Stimulated activated CD4-positive, alpha-beta T cell treated with anti-CD3 and anti-CD28 coated beads, Interleukin-12 subunit alpha, Interleukin-12 subunit beta, amount 100 ng/mL, for 4 hours (primary cell): ENCODE measurements at places on chromosomes 6 and 20.
A peak's percentile ranks its signal among the peaks of the same experiment; 100 is the strongest.

DNA sequence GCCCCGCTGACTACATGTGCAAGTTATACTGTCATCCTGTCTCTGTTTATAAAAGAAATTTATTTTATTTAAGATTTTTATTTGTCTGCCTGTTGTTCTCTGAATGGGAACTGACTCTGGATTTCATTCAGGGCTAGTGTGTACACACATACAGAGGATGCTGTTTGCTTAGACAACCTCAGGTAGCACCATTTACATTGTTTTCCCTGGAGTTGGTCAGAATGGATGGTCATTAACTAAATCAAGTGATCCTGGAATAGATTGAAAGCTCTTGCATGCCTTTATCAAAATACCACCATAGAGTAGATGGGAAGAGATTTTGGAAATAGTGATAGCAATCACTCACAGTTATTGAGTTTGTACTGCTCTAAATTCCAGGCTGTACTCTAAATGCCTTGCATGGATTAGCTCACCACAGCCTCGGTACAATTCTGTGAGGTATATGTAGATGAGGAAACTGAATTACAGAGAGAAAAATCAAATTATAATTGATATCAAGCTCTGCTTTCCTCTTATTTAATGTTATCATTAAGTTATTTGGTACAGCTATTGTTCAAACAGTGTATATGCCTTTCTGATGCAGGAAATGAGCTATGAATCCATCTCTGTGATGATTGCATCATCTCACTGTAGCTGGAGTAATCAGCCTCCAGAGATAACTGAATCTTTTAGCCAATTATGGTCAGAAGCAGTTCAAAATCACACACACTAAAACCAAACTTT is 51.9 kb downstream of the RNF217 start:
- no peak for DNase-seq

DNA sequence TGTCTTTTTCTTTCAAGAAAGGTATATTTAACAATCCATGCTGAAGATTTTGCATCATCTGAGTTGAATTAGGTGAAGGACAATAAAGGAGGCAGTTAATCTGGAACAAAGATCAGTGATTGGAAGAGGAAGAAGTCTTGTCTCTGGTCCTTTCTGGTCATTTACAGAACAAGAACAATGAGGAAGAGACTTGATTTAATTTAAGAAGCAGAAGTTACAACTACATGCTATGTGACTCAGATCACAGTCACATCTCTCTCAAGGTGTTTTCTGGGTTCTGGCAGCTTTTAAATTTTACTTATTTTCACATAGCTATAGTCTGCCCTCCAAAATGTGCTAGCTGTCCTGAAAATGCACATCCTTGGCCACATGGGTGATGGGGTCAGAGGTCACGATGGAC is 53.5 kb upstream of the DEK start:
- no peak for DNase-seq

DNA sequence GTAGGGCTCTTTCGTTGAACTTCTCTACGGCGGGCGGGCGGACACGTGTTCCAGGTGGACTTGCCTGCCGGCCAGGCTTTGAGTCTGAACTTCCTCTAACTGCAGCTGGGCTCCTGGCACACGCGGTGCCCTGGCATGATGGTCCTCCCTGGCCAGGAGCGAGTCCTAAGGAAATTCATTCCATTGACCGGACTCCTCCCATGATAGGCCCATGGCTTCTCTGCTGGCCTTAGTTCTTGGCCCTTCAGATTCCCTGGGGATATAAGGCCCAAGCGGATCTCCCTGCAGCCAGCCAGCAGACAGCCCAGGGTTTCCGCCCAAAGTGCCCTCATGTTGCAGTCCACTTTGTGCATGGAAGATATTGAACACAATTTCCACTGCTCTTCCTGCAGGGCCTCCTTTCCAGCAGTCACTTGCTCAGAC is 39.4 kb downstream of the TBC1D7 start:
- DNase-seq: no peak

DNA sequence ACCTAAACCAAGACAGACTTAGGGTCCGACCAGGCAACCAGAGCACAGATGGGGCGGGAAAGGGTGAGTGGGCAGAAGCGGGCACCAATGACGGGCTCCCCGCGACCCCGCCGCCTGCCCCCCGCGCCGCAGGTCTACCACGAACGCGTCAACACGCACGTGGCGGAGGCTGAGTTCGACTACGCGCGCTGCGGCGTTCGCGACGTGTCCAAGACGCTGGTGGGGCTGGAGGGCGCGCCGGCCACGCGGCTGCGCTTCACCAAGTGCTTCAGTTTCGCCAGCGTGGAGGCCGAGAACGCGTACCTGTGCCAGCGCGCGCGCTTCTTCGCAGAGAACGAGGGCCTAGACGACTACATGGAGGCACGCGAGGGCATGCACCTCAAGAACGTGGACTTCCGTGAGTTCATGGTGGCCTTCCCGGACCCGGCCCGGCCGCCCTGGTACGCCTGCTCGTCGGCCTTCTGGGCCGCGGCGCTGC is 5.1 kb downstream of the TMEM151B start:
- DNase-seq: no peak

DNA sequence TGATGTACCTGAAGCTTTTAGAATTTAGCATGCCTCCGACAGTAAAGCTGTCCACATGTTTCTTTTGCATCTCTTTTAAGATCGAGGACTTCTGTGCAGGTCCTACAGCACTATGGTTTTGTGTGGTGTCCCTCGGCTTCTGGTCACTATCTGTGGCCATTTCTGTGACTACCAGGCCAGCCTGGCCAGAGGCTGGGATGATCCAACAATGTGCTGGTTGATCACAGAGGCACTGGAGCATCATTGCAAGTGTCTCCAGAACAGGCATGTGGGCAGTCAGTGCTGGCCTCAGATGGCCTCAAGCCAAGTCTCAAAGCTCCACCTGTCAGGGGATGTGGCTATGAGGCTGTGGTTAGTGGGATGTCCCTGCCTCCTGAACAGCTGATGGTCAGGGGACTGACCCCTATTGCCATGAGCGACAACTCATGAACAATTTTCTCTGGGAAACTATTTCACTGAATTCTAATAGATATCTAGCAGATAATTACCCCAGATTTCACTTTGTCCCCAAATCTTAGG is 136.6 kb downstream of the SYNDIG1 start:
- no peak for DNase-seq

GRCh38 chr20:38671186-38671585 is 53.1 kb upstream of the SLC32A1 start:
- no peak for DNase-seq

DNA sequence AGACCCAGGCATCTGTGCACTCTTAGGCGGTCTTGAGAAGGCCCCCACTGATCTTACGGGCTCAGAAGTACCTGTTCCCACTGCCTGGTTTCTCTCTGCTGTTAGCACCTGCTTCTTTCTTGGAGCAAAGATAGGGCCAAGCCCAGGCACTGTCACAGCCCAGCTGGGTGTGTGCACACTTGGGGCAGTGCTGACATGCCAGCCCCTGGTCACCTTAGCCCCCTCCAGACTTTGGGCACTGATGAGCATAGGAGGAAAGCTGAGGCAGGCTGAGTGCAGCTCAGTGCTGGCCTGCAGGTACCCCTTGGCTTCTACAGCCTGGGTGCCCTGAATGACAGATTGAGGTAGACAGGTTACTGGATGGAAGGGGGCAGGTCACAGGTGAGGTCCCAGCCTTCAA is 105.7 kb upstream of the AHI1 start:
- no peak for DNase-seq

DNA sequence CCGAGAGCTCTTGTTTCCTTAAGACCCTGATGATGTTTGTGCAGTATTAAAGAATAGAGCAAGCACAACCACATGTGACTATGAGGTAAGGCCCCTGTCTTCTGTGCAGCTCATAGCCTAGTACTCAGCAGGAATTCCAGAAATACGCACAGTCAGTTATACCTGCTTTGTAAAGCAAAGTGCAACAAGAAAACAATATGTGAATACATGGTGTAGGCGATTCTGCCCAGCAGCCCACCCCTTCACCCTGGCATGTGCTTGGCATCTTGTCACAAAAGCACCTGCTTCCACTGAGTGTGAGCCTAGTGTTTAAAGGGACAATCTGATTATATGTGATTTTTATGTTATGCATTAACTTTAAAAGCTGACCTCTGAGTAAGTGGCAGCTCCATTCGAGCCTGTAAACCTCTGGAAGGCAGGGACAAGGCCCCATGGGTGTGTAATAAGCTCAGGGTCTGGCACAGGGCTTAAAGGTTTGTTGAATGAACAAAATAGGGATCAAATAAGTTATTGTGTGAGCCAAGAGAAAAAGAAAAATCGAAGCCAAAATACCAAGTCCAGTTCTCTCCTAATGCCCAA is 148.7 kb downstream of the DOK5 start:
- no peak for DNase-seq

DNA sequence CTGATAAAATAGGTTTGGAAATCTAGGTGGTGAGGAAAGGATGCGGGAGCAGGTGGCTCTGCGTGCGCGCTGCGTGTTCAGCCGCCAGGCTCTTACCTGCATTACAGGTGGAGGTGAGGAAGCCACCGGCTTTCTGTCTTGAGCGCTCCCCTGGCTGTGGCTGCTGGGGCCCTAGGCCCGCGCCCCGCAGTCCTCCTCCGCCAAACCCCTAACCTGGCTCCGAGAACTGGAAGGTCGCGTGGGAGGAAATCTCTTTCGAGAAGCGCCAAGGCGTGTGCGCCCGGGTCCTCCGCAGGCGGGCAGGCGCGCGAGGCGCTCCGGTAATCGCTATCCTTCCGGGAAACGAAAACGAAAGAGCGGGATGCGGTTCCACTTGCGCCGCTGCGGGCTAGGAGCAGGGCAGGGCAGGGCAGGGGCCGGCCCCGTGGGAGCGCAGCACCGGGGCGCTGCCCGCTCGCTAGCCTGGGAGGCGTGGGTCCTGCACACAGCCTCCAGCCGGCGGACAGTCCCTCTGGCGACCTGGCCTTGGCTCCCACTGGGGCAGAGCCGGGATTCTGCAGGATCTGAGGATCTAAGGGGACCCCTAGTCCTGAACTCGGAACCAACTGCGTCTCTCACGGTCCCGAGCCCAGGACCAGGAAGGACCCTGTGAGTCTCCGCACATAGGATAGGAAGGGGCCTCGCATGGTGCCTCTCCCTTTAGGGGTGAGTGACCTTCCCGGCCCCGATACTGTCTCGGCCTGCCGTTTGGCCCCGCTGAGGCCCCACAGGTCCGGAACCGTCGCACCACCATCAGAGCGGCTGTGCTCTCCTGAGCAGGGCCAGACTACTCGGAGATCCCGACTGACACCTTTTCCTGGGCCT is at the start of gene ETV7:
ETV7 (minus strand) TSS at position 230 of the 864 bp plus-strand sequence; CDS start at position 102, 128 bp downstream.
- DNase-seq: peak; percentile 44

- DNase-seq: no peak
These were observed 27.4 kb downstream of the UBE3D start for GRCh38 chr6:83038246-83038645.

GRCh38 chr6:93017213-93017612 is 402.1 kb downstream of the EPHA7 start:
- no peak for DNase-seq

- DNase-seq: peak; percentile 34
These were observed 3.0 kb upstream of the ABCF1 start for GRCh38 chr6:30568245-30568644.

GRCh38 chr6:95286874-95287273 is 290.5 kb upstream of the MANEA start:
- DNase-seq: no peak

DNA sequence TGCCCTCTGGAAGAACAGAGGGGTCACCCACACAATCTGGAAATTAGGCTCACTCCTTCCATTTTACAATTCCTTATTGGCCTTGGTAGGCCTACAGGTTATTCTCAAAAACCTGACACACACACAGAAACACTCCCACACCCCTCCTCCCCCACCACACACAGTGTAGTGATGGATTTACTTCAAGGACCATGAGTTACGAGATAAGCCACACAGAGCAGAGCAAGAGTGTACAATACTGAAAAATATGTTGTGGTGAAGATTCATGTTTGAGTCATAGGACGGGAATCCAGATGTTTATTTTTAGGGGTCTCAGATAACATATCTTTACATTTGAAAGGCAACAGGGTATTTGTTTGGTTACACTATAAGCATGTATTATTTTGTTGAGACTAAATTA is 291.9 kb downstream of the PLCB1 start:
- DNase-seq: no peak

- no peak for DNase-seq
These were observed 75.8 kb upstream of the E2F3 start for GRCh38 chr6:20325641-20326421.

GRCh38 chr6:119476554-119476953 is 127.0 kb upstream of the MAN1A1 start:
- DNase-seq: no peak

DNA sequence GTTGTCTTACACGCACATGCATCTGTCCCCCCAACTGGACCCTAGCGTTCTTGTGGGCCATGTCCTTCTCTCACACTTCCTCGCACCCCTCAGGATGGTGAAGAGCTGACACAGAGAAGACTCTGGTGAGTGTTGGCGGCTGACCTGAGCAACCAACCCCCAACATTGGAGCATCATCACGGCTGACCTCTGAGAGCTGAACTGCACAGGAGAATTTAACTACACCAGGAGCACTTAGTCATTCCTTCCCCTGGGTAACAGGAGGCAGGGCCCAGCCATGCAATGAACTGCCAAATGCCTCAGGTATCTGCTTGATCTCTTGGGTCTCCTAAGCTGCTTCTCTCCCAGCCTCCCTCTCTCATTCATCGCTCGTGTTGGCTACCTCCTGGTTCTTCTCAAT is 88.5 kb downstream of the PSMG4 start:
- no peak for DNase-seq

GRCh38 chr6:32109114-32109764 is at the start of gene TNXB:
Gene TNXB (minus strand): TSS chr6:32109338. CDS start chr6:32098198, 11,140 bp downstream.
- no peak for DNase-seq
